T-helper 9 cell (primary cell): ENCODE measurements at places on chromosomes 6 and 20.

GRCh38 chr20:41617059-41617901, 897 bp downstream of the CHD6 start:
- DNase-seq, result peak; percentile 41

GRCh38 chr6:121668259-121668658, 232.8 kb downstream of the GJA1 start:
- no peak for DNase-seq

GRCh38 chr6:121688974-121689373, 253.5 kb downstream of the GJA1 start:
- DNase-seq, result no peak

DNA sequence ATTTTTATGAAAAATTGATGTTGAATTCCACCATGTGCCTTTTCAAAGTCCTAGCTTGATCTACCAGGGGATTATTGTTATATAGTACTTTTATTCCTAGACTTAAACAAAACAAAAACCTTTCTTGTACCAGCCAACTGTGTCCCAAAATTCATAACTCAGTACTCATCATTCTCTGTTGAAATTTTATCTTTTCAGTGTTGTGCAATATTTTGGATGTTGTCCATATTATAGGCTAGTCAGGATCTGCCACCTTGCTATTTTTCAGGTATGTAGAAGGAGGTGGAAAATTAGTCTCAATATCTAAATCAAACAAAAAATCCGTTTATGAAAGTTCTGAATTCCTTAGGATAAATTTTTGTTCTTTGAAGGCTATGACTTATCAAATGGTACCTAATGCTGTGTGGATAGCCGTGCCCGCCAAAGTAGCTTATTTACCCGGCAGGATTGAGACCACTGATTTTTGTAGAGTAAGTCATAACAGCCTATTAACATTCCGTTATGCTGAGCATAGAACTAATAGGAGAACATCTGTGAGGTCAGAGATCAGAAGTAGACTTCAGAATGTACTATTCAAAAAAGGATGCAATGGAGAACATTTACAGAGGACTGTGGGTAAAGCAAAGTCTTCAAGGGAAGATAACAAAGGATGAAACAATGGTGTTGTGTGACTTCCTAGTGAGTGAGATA, 304.7 kb downstream of the SOX4 start:
- no peak for DNase-seq
